ENCODE measurements at places on chromosomes 7 and 10.

DNA sequence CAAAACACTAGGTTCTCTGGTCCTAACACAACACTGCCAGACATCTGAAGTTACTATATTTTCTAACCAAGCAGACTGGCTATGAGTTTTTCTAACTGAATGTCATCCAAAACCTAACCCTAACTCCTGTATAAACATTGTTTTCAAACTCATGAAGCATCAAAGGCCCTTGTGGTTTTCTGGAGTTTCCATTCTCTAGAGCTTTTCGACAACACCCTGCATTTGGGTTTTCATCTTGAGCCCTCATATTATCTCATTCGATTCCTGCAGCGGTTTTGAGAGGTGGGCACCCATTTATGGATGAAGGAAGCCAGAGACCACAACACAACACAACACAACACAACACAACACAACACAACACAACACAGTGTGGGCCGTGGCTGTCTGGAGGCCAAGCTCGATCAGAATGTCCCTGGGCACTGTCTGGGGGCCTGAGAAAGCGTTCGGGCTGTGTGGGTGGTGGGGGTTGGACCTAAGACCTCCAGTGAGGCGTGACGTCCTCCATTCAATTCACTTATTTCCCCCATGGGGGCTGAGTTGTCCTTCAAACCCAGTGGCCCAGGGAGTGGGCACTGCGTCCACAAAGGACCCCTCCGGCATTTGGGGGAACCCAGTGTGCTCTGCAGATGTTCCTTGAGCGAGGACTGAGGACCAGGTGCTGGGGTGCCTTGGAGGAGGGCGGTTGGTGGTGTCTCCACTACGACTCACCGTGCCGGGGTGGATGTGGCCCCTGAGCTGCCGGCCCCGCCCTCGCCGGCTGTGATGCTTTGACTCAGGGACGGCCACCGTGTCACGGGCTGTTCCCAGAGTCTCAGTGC, 490.4 kb downstream of the DNAJB6 start:
- no peak for DNase-seq

DNA sequence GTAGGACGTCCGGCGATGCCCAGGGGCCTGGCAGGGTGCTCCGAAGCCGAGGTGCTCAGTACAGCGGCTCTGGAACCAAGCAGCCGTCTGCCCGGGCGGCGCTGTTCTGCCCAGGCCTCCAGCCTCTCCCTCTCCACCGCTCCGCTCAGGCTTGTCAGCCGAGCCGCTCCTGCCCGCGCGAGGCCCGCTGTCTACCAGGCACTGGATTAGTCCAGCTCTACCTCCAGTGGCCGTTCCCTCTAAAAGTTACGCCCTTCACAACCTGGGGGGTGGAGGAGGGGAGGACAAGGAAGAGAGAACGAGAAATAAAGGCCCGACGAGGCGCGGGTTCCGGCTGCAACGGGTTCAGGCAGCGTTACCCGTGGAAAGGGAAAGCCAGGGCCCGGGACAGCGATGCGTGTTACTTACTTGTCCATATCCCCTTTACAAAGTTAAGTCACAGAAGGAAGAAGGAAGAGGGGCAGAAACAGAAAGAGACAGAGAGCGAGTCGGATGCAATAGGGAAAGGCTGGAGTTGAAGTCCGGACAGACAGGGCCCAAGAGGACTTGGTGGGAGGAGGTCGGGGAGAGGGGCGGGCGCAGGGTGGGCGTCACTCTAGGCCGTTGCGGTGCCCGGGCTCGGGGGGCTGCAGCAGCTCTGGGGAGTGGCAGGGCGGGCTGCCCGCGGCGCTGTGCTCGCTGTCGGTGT, 2.8 kb downstream of the SP8 start:
- DNase-seq, result no peak

DNA sequence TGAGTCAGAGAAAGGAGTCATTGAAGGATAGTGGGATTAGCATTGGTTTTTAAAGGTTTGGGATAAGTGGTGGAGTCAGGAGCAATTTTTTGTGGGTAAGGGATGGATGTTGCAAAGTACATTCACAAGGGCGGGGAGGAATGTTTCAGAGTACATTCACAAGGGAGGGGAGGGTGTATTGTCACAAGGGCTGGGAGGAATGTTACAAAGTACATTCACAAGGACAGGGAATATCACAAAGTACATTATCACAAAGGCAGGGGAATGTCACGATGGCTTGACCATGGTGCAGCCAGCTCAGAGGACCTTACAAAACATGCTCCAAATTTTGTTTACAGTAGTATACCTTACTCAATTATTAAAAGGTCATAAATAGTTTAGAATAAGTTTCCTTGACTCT, 30.3 kb downstream of the C1GALT1 start:
- no peak for DNase-seq

- DNase-seq, result no peak
These were observed 150.3 kb upstream of the NPY start for GRCh38 chr7:24133691-24134090.

DNA sequence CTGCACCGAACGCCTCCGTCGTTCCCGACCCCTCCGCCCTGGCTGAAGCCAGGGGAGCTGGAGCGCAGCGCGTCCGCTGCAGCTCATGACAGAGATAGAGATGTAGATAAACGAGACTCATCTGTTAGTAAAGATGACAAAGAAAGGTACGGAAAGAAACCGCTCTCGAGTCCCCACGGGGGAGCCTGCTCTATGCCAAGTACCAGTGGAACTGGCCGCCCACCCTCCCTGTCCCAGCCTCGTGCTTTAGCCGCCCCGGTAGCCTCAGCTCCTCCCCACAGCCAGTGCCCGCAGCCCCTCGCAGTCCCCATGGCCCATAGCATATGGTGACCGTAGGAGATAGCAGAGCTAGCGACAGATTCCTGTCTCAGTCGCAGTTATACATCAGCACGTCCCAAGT, 344.7 kb upstream of the GALNT17 start:
- DNase-seq, result no peak

GRCh38 chr7:125436220-125436619, 506.6 kb upstream of the POT1 start:
- DNase-seq, result no peak

DNA sequence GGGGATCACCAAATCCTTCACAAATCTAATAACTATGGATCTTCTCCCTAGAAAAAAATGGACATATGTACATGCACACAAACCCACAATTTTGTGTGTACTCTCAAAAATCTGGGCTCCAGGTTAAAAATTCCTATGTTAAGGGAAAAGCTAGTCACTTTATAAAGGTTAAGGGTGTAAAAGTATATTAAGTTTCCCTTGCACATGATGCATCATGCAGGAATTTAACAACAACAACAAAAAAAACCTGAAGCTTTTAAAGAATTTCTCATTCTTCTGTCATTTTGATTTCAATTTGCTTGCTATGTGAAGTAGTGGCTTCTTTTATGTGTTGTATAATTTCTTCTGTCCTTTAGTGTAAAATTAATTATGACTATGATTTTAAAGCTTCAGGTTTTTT, 123.7 kb downstream of the CNOT4 start:
- peak; percentile 4 for DNase-seq

DNA sequence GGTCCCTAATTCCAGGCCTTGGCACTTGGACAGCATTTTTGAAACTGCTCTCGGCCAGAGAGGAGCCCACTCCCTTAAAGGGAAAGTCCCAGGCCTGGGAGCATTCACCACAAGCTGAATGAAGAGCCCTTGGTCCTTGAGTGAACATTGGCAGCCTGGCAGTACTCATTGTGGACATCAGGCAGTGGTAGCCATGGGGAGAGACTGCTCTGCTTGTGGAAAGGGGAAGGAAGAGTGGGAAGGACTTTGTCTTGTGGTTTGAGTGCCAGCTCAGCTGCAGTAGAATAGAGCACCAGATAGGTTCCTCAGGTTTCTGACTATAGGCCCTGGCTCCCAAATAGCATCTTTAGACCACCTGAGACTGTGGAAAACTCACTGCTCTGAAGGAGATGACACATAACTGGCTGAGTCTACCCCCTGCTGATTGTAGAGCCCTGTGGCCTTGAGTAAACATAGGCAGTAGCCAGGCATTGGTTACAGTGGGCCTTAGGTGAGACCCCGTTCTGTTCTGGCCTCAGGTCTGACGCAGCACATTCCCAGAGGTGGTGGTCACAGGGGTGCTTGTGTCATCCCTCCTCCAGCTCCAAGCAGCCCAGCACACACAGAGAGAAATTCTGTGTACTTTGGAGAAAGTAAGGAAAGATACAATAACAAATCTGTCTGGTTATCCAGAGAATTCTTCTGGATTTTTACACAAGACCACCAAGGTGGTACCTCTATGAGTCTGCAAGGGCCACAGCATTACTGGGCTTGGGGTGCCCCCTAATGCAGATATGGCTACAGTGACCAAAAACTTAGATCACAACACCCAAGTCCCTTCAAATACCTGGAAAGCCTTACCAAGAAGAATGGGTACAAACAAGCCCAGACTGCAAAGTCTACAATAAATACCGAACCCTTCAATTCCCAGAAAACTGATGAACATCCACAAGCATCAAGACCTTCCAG, 153.8 kb downstream of the GNAI1 start:
- no peak for DNase-seq

DNA sequence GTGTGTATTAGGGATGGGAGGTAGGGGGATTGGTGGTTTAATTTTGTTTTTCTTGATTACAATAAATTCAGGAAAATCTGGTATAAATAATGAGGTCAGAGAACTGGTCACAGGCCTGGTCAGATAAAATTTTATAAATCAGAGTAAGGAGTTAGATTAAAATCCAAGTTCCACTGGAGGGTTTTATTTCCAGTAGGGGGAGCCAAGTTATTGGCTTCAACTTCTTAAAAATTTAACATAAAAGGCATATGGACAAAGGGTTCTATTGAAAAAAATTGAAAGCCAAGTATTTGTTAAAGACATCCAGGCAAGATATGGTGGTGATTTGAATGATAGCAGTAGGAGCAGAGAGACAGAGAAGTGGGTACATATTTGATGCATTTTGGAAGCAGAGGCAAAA, 763.3 kb downstream of the SORCS1 start:
- no peak for DNase-seq

GRCh38 chr10:97916586-97916985, 66.9 kb downstream of the GOLGA7B start:
- no peak for DNase-seq

- DNase-seq, result no peak
These were observed 104.5 kb downstream of the RAB11FIP2 start for GRCh38 chr10:117942226-117942625.

DNA sequence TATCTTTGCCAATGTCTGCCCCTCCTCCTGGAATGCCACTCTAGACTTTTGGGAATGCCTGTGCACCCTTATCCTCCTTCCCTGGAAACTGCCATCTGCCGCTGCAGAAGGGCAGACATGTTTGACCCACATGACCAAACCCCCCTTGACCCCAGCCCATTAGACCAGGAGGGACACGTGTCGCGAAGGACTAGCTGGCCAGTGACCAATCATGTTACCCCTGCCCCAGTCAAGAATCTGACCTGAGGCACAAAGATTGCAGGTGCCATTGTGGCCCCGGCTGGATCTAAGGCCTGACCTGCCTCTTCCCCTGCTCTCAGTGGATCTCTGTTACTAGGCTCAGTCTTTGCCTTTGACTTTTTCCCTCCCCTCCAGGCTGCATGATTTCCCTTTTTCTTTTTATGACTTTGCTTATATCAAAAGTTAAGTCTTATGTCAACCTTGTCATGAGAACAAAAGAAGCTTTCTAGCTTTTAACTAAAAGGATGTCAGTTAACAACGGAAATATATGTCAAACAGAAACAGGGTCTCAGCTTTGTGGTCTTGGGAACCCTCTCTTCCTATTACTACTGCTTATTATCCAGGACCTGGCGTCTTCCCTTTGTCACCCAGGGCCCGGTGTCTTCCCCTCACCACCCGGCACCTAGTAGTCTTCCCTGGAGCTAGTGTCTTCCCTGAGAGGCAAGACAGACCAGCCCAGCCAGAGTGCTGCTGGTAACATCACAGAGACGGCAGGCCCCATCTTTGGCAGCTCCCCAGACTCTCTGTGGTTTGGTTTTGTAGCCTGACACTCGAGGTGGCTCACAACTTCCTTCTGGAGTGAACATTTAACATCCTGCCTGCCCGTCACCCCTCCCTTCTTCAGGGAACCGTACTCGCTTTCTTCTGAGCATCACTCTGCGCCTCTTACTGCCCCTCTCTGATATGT, 24.4 kb upstream of the PPIF start:
- peak; percentile 70 for DNase-seq

Data from hepatic stellate cell (primary cell).